ENCODE measurements at places on chromosomes 11 and 22.

- no peak for DNase-seq
Observed at GRCh38 chr11:133197425-133197824, 334.9 kb downstream of the OPCML start.

DNA sequence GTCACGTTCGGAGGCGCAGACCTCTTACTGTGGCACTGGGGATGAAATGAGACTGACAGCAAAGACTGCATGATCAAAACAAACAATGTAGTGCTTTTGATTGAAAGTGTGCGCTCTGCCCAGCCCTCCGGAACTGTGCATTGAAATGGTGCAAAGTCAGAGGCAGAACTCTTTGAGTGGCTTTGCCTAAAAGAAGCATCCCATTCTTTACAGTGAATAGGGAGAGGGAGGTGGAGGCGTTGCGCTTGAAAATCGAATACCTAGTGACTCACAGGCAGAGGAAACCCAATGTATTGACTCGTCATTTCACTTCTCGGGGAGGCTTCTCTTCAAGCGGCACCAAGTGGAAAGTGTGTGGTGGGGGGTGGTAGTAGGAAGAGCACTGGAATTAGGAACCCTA is 10.9 kb downstream of the RCN1 start:
- DNase-seq: no peak

- peak; percentile 86 for DNase-seq
Observed at GRCh38 chr11:79413268-79413667, 27.6 kb downstream of the TENM4 start.

DNA sequence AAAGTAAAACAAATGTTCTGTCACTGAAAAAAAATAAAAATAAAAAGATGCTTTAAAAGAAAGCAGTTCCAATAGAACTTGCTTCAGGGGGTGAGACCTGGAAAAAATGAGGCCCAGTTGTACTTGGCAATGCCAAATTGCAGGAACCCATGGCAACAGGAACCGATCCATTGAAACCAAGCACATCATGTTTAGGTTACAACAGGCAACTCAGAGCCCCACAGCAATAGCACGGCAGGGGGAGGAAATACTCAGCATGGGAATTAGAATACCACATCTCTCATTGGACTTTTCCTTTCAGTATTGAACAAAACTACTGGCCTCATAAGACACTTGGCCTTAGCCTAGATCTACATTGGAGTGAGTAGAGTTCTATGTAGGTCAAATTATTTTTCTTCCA is 84.3 kb downstream of the MSANTD4 start:
- no peak for DNase-seq

DNA sequence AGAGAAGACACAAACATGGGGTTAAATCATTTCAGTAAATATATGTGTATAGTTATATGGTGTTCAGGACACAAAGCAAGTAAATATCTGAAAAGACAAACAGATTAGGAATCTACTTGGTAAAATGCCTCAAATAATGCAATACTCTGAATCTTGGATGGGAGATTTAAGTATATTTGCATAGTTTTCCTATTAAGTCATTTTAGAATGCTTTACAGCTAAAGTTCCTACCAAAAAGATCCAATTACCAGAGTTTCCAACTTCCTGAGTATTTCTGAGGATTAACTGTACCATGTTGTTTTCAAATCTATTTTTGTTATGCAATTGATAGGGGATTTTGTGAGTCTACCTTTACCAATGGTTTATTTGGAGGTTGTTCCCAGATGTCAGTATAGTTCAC is 424.4 kb upstream of the CCDC179 start:
- no peak for DNase-seq

GRCh38 chr22:46369716-46370583 is 34.4 kb downstream of the TRMU start:
- DNase-seq: no peak

DNA sequence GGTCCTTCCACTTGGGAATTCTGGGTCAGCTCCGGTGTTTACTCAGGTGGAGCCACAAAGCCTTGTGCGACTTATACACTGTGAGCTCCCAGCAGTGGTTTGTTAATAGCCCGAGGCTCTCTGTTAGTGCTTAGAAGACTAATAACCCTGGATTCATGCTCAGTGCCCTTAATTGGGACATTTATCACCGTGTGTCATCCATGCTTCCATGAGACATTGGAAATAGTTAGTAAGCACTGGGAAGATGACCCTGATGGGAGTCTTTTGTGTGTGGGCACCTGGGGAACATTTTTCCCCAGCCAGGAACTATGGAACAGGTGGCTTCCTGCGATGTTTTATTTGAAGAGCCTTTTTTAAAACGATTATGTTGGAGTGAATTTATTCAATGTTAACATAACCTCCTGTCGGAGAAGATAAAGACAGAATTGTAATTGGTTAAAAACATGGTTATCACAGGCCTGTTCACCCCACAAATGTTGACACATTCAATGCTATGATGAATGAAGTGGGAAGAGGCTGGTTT is 188.9 kb downstream of the MYO18B start:
- DNase-seq: no peak

DNA sequence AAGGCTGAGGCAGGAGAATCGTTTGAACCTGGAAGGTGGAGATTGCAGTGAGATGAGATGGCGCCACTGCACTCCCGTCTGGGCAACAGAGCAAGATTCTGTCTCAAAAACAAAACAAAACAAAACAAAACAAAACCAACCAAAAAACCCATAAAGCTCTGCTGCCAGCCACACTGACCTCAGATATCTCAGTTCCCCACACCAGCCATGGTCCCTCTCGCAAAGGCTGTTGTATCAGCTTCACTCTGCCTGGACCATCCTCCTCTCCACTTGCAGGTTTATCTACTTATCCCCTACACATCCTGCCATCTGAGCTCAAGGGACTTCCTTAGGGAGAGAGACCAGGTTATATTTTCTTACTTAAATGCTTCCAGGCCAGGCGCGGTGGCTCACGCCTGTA is 11.1 kb downstream of the BACE1-AS start:
- no peak for DNase-seq

GRCh38 chr22:25492841-25493734 is 71.4 kb upstream of the GRK3 start:
- peak; percentile 69 for DNase-seq

GRCh38 chr11:83153764-83154163 is 3.2 kb upstream of the PCF11 start:
- DNase-seq: no peak

GRCh38 chr11:114762408-114762807 is 84.1 kb downstream of the NXPE2 start:
- DNase-seq: peak; percentile 80

- no peak for DNase-seq
Observed at GRCh38 chr11:77193911-77194830, 66.1 kb downstream of the MYO7A start.

GRCh38 chr11:20005747-20006146 is 154.5 kb downstream of the DBX1 start:
- DNase-seq: no peak

- DNase-seq: no peak
Observed at GRCh38 chr22:17303441-17303839, 65.8 kb upstream of the CECR2 start.

GRCh38 chr22:43818981-43819380 is 6.9 kb upstream of the EFCAB6 start:
- no peak for DNase-seq

DNA sequence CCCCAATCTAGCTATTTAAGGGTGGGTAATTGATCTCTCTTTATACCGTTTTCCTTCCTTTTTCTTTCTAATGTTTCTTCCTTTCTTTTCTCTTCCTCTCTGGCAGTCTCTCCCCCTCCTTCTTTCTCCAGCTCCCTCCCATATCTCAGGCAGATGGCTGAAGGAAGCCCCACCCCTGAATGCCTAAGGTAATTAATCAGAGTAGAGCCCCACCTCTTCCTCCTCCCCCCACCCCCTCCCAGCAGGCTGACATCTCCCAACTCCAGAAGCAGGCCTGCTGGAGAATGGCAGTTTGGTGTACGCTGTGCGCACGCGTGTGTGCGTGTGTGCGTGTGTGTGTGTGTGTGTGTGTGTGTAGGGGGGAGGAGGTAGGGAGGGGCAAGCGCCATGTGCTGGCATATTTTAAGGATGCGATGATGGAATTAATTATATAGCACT is 122.6 kb downstream of the APOL5 start:
- peak; percentile 90 for DNase-seq

DNA sequence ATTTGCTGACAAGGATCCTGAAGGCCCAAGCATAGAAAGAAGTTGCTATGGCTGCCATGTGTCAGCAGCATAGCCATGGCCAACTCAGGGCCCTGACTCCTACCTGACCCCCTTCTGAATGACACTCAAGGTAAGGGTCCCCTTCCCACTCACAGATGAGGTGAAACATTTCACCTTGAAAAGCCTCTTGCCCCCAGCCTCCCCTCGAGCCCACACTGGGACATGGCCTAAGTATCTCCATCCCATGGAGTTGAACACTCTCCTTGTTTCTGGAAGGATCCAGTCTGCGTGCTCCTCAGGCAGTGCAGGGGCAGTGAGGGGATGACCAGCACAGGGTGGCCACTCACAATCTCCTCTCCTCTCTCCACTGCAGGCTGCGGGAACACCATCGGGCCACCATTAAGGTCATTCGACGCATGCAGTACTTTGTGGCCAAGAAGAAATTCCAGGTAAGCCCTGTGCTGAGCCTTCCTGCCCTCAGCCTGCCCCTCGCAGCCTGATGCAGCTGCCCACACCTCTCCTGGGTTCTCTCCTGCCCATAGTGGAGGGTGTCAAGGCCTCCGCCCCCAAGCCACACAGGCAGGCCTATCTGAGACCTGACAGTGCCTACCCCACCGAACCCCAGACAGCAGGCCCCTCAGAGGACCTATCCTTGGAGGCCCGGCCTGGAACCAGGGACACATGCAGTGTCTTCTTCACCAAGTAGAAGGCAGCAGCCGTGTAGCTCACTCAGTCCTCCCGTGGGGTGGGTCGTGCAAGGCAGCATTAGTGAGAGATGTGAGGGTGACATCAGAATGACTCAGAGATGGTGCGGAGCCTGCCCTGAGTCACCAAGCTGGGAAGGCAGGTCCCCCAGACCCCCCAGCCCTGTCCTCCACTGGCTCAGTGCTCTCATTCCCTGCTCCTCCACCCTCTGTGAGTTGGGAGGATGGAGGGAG is 68.9 kb upstream of the KCNQ1OT1 start:
- DNase-seq: peak; percentile 5

- no peak for DNase-seq
Observed at GRCh38 chr11:104402812-104403521, 239.0 kb upstream of the PDGFD start.

- no peak for DNase-seq
Observed at GRCh38 chr11:33263549-33263948, 6.4 kb downstream of the HIPK3 start.

- DNase-seq: no peak
Observed at GRCh38 chr11:96091476-96091875, 167.6 kb upstream of the MTMR2 start.

DNA sequence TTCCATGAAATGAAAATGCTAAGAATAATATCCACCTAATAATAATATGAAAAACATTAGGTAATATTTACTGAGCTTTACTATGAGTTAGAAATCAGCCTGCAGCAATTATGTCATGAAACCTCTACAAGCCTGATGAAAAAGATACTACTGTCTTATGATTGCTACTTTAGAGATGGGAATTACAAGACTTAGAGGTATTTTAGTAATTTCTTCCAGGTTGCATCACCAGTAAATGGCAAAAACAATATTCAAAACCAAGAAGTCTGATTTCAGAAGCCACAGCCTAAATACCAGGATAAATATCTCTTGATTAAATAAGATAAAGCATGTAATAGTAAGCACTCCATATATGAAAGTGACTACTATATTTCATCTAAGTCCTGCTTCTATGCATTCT is 13.8 kb downstream of the OR5B21 start:
- no peak for DNase-seq

- no peak for DNase-seq
Observed at GRCh38 chr11:42315267-42315666, 855.8 kb upstream of the LRRC4C start.

GRCh38 chr11:9693801-9694553 is 30.1 kb downstream of the SWAP70 start:
- no peak for DNase-seq

DNA sequence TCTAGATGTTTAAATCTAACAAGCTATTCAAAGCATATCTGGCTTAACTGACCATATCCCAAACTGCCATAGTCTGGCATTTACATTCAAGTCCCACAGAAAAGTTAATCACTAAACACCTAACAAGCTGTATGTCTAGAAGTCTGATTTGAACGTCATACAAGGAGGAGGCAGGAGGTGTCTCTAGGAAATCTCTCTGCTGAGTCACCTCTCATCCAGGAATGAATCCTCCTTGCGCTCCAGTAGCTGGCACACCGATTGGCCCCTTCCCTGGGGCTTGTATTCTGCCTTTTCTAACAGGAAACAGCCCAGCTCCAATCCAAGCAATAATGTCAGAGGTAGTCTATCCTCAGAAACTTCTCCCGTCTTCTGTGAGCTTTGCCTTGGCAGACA is 31.8 kb downstream of the FEZ1 start:
- no peak for DNase-seq

GRCh38 chr11:44014968-44015623 is 32.7 kb upstream of the ACCSL start:
- no peak for DNase-seq

DNA sequence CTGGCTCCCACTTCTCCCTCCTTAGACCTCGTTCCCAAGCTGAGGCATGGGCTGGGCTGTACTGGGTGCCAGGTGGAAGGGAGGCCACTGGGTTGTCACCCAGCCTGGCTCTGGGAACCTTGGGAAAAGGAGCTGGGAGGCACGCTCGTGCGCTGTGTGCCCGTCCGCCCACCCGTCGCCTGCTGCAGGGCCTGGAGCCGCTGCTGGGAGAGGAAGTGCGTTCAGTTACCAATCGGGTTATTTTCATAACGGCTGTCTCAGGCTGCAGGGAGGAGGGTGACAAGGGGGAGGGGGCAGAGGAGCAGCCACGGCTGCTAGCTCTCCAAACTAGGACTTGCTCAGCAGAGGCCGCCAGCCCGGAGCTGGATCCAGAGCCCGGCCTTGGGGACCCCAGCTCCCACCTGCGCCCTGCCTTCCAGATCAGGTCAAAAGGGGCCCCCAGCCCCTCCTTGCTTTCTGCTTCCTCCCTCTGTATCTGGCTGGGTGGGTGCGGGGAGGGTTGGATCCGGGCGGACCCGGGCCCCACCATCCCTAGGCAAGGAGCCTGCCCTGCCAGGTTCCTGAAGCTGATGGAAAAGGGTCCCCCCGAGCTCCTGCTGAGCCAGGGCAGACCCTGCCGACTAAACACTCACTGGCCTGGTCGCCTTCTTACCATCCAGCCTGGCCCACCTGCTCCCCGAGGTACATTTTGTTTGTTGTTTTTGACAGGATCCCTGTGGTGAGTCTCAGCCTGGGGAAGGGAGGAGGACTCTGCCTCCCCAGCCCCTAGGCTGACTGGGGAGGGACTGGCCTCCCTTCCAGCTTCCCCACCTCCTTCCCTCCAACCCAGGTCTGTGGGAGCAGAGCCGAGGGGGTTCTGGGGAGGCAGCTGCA is 14.3 kb downstream of the DGKZ start:
- peak; percentile 56 for DNase-seq

- DNase-seq: no peak
Observed at GRCh38 chr11:121291896-121292494, 576 bp upstream of the SC5D start.

Measured in glutamatergic neuron (in vitro differentiated cells).